ENCODE measurements at places on chromosomes 1 and 21.

- DNase-seq = no peak
Observed at GRCh38 chr21:34938089-34938764, 110.9 kb downstream of the RUNX1 start.

- no peak for DNase-seq
Observed at GRCh38 chr1:226123591-226124471, 61.3 kb downstream of the H3-3A start.

DNA sequence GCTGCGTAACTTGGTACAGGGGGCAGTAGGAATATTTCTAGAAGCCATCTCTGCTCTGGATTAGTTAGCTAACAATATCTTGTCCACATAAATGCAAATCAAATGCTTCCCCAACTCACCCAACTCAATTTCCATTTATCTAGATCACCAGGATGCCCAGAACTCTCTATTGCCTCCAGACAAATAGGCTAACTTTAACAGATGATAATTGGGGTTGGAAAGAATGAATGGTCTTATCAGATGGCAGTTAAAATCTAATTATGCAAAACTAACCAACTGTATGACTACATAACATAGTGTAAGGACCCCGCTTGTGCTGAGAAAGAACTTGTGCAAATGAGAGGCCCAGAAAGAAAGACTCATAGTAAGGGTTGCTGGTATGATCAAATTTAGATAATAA lies 1024.8 kb downstream of the PLA2G4A start:
- peak; percentile 89 for DNase-seq

GRCh38 chr1:56755911-56756310 lies 63.3 kb downstream of the FYB2 start:
- no peak for DNase-seq

DNA sequence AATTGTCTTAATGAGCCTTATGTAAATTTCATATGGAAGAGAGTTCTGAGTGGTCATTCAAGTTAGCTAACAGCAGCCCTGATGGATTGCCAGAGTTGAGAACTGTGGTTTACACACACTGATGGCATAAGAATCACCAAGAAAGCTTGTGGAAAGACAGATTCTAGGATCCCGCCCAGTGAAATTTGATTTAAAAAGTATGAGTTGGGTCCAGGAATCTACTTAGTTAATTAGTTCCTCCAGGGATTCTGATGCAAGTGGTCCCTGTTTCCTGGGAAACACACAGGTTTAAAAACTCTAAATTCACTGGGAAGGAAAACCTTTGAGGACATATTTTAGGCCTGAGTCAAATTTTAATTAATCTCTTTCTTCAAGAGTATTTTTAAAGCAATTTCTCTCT lies 144.3 kb downstream of the NTPCR start:
- DNase-seq = no peak

- no peak for DNase-seq
Observed at GRCh38 chr1:117683571-117684285, 77.9 kb downstream of the TENT5C start.

DNA sequence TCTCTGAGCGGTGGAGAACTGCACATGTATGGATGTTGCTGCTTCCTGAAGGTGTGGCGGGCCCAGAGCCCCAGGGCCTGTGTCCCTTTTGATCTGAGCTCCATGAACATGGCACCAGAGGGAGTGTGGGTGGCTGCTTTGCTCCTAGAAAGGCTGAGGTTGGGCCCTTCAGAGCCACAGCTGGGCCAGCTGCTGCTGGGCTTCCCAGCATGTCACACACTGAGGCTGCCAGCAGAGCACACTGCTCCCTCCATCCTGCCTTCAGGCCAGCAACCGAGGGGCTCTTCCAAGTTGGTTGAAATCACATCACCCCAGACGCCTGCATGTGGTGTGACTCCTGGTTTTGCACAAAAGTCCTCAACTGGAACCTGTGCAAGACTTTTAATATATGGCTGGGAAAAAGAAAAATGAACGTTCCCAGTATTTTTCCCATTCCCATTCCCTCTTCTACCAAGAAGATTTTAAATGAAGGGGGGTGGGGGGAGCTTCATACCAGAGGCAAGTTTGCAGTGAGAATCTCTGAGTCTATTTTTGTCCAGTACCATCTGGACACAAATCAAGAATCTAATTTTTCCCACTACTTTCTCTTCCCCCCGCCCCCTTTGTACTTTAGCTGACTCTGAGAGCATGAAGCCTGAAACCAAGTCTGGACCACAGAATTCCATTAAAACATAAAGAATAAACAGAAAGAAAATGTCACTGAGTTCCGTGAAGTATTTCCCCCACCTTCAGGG lies 26.2 kb upstream of the NGF start:
- DNase-seq = no peak

DNA sequence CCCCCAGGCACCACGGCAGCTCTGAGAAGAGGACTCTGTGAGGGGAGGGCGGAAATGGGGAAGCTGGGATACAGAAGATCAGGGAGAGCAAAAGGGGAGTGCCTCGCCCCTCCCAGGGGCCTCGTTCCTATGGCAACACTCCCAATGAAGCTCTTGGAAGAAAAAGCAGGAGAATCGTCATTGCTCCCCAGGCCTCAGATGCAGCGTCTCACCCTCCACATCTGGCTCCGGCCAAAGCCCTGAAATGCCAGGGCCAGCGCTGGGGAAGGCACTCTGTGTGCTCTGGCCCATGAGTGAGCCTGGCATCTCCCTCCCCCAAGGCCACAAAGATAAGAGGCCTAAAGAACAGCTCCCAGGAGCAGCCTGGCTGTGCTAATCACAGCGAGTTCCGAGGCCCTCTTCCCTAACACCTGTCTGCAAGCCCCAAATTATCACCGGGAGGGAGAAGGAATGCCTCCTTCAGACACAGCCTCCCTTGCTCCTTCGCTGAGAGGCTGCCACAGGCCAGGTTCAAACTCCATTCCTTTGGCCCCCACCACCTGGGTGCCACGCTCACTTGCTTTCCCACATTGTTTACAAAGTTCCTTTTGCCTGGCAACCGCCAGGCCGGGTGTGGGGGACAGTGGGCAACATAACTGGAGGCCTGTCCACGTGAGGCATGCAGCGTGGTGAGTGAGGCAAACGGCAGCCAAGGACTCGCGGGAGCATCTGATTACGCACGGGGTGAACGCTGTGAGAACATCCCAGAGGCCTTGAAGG lies 27.8 kb downstream of the ECE1 start:
- DNase-seq = no peak

DNA sequence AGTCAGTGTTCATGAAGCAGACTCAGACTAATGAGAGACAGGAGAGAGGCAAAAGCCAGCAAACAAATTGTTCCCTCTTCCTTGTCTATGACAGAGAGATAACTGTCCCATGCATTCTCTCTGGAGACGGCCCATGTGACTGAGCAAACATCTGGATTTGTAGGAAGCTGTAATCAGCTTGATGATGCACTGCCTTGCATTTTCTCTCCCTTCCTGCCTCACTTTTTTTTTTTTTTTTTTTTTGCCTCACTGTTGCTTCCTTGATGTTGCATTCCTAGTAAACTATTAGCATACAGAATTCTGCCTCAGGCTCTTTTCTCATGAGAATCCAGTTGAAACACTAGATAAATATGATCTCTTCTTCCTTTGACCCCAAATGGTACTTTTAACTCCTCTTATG lies 134.5 kb downstream of the HHIPL2 start:
- no peak for DNase-seq

- no peak for DNase-seq
Observed at GRCh38 chr1:191564275-191564674, 594.0 kb upstream of the RGS18 start.

DNA sequence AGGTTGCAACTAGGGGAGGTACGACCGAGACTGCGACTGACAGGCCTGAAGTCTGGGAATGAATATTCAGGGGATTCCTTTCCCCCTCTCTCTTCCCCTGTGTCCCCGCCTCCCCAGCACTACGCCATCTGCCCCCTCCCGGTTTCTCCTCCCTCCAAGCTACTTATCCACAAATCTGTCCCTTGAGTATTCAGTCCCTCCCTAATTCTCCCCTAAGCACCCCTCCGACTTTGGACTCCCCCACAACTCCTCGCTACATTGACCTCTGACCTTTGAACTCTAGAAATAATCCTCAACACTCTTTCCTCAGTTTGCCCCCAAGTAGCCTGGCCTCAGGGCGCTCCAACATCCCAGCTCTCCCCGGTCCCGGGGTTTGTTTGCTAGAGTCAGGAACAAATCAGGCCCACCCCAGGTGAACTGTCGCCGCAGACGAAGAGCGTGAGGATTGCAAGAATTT lies 393 bp downstream of the LYSMD1 start:
- DNase-seq = peak; percentile 69

- DNase-seq = peak; percentile 42
Observed at GRCh38 chr1:43885279-43885801, 48.3 kb upstream of the ARTN start.

GRCh38 chr1:51114137-51114536 lies 12.1 kb downstream of the C1orf185 start:
- DNase-seq = no peak

- DNase-seq = no peak
Observed at GRCh38 chr1:60562740-60563139, 489.2 kb upstream of the C1orf87 start.

- no peak for DNase-seq
Observed at GRCh38 chr21:15219894-15220293, 155.1 kb upstream of the NRIP1 start.

- DNase-seq = no peak
Observed at GRCh38 chr21:25887166-25887565, 152.4 kb downstream of the GABPA start.

- peak; percentile 48 for DNase-seq
Observed at GRCh38 chr1:2091611-2092604, 41.7 kb downstream of the PRKCZ start.

DNA sequence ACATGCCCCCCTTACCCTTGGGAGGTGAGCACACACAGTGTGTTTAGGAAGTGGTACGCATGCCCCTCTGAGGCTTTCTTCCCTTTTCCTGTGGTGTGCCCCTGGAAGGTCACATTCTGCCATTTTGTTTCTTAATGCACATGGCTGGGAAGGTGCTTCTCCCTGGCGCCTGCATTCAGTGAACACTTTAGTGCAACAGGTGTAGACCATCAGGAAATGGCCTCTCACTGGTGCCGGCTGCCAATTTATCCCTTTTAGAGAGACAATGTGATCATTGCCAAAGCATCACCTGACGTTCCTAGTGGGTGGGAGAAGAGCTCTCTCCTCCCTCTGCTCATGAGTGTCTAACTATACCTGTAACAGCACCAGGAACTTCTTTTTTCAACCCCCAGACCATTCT lies 51.8 kb upstream of the PDE9A start:
- no peak for DNase-seq

DNA sequence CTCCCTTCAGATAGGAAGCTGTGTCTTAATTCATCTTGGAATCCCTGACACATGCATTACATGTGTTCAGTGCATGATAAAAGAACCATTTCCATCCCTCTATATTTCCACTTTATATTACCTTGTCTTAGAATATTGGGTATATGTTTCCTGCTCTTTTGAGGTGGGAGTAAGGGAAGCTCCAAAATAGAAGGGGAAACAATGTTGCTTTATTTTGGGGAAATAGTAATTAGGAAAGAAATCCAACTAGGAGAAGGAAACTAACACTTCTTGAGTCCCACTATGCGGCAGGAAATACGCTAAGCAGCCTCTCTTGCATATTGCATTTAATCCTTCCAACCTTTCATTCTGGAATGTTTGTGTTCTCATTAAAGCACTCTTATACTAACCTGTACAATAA lies 89.4 kb upstream of the VAV3 start:
- no peak for DNase-seq

DNA sequence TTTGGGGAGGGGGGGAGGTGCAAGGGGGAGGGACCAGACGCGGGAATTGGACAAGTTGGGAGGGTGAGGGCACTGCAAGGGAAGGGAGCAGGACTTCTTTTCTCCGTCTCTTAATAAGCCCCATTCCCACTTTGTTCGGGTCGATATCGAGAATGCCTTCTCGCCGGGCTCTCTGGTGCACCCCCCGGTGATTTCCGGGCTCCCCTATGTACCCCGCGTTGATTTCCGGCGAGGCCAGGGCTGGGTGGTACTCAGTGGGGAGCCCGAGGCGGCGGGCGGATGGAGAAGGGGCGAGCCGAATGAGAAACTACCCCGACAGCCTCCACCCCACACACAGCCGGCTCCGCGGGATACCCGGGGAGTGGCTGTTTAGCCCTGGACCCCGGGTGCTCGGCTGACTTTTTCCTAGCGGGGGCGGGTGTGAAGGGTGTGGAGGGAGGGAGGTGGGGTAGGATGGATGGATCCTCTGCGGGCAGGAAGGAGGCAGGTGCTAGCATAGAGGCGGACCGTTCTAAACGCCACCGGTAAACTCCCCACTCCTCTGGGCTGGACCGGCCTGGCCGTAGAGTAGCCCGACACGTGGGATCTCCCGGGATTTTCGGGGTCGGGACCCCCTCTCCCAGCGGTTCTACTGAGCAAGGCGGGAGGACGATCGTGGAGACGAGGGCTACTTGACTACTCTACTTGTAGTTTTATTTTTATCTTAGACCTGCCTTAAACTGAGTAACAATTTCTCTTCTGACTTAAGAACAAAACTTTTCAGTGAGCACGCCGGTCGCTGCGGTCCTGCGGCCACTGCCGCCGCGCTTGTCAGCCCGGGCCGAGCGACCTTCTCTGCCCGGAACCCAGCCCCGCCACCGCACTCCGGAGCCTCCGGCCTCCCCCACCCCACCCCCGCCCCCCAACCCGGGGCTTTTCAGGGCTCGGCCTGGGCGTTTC lies 1.0 kb downstream of the RNF220 start:
- peak; percentile 89 for DNase-seq

DNA sequence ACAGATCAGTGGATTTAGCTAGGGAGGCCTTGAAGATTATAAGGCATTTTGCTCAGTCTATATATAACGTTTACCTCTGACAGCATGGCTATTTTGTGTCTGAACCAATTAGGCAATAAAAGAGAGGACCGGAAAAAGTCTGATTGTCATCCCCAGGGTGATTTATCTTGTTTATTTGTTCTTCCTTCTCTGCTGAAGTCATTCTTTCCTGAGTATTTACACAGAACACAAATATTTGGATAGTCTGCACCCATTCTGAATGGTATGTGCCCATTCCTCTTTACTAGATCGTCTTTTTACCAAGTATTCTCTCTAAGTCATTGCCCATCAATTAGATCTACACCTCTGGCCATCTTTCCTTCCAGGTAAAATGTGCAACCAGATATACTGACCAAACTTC lies 1602.9 kb downstream of the KCNT2 start:
- DNase-seq = no peak

DNA sequence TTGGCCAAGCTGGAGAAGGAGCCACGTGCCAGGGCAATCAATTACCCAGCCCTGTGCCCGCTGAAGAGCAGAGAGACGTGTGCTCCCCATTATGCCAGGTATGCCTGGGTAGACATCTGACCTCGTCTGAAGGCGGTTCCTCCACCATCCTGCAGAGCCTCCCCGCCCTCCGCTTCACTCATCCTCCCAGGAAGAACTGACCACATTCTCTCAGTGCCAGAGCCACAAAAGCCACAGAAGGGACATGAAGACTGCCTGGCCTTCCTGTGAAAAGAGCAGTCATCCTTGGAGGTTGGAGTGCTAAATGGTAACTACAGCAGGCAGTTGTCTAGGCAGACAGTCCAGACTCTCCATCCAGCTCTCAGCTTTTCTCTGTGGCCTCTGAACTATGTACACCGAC lies 12.0 kb downstream of the SYT2 start:
- no peak for DNase-seq

- DNase-seq = no peak
Observed at GRCh38 chr1:3641046-3641760, 8.7 kb downstream of the WRAP73 start.

GRCh38 chr1:91913018-91913417 lies 27.1 kb upstream of the TGFBR3 start:
- no peak for DNase-seq

- no peak for DNase-seq
Observed at GRCh38 chr1:35453031-35453430, 104.2 kb downstream of the KIAA0319L start.

- DNase-seq = no peak
Observed at GRCh38 chr1:67540025-67540732, 110.0 kb upstream of the SERBP1 start.

GRCh38 chr1:234486858-234487840 lies 8.2 kb upstream of the TARBP1 start:
- no peak for DNase-seq
